ENCODE measurements at places on chromosomes 12 and 14.

- DNase-seq = no peak
Measured at GRCh38 chr14:68172627-68173026, 353.0 kb downstream of the RAD51B start.

- no peak for DNase-seq
Measured at GRCh38 chr12:109388167-109388563, 40.5 kb downstream of the MYO1H start.

GRCh38 chr14:23167116-23167847 is 16.2 kb downstream of the SLC7A8 start:
- no peak for DNase-seq

DNA sequence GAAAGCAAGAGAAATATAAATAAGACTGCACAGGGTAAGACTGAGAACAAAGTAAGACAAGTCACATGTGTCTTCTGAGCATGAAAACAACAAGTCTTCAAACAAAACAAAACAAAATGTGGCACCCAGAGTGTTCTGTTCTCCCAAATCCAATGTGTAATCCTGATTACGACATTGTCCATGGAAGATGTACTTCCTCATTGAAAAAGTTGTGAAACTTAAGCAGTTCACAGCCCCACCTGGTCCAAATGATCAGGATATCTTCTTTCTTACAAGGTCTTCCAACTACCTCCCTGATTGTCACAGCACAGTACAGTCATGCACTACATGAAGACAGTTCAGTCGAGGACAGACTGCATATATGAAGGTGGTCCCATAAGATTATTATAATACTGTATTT is 23.3 kb upstream of the NEK9 start:
- DNase-seq = no peak

DNA sequence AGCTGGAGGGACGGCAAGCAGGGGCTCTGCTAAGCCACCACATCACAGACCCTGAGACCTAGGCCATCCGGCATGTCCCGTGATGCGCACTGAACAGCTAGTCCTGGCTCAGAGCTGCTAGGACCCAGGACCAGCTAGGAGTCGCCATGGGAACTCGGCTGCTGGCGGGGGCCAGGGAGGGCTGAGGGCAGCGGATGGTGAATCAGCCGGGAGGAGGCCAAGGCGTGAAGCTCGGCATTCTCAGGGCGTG is 5.1 kb downstream of the AHNAK2 start:
- DNase-seq = no peak

Data from HT1080 (cell line).